ENCODE measurements at places on chromosomes 3 and 15. TPM values are rescaled to one million over a fixed set of nuclear protein-coding genes. Genes with fewer than 3 reads are reported as not detected.

Gene ACKR4
- total RNA-seq = 33.6 TPM

Gene HYPK
- 5.1 TPM for total RNA-seq

Gene CCR2
- not detected for total RNA-seq

Gene SYNM
- total RNA-seq = 5.4 TPM

Gene C3orf22
- total RNA-seq = not detected

Gene ASB14
- not detected for total RNA-seq

Gene THPO
- total RNA-seq = 0.15 TPM

Gene PAK6
- under 0.01 TPM for total RNA-seq

Gene DPPA2
- total RNA-seq = not detected

Gene HHATL
- total RNA-seq = not detected

Gene GOLGA6L9
- total RNA-seq = 1.6 TPM

Gene IVD
- total RNA-seq = 79.6 TPM

Gene PRSS50
- not detected for total RNA-seq

Gene TM4SF18
- total RNA-seq = 0.44 TPM

Gene KIF9
- 1.8 TPM for total RNA-seq

Gene CKMT1B
- not detected for total RNA-seq

Measured in smooth muscle cell of trachea (primary cell).